ENCODE measurements at places on chromosomes 11 and 22.
A peak's percentile ranks its signal among the peaks of the same experiment; 100 is the strongest.

DNA sequence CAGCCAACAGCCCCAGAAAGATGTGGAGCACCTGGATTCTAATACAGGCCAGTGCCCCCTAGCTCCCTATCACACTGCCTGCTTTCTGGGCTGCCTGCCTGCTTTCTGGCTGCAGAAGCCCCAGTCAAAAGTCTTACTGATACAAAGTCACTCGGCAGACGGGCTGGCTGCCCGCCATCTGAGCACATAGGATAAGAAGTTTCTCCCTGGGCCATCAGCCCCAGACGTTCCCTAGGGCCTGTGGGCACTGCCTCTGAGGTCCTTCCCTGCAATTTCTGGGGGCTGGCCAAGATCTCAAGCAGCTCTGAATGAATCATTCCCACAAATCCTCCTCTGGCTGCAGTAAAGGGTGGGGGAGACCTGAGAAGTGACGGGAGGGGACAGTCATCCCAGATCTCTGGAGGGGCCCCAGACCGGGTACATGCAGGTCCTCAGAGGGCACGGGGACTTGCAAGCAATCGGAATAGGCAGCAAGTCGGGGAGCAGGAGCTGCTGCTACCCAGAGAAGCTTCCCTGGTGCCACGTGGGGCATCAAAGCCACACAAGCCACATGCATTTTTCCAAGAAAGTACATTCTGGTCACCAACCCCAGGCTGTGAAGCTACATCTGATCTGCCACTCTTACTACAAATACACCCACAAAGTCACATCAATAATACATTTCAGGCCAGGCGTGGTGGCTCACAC lies 4.7 kb downstream of the TPST2 start:
- no peak for DNase-seq

DNA sequence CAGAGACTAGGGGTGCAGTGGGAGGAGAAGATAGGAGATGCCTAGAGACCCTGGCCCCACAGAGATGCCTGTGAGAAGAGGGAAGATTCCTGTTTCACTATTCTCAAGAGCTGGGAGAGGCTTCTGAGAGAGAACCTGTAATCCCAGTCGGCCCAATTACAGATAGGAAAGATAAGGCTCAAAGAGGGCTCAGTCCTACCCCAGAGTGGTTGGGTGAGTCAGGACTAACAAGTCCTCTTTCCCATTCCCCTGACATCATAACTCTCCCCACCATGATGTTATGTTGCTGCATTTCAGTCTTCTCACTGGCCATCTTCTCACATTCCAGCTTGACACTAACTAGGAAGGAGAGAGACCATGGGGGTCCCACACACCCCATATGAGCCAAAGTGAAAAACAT lies 17.9 kb downstream of the ARHGEF12 start:
- no peak for DNase-seq

DNA sequence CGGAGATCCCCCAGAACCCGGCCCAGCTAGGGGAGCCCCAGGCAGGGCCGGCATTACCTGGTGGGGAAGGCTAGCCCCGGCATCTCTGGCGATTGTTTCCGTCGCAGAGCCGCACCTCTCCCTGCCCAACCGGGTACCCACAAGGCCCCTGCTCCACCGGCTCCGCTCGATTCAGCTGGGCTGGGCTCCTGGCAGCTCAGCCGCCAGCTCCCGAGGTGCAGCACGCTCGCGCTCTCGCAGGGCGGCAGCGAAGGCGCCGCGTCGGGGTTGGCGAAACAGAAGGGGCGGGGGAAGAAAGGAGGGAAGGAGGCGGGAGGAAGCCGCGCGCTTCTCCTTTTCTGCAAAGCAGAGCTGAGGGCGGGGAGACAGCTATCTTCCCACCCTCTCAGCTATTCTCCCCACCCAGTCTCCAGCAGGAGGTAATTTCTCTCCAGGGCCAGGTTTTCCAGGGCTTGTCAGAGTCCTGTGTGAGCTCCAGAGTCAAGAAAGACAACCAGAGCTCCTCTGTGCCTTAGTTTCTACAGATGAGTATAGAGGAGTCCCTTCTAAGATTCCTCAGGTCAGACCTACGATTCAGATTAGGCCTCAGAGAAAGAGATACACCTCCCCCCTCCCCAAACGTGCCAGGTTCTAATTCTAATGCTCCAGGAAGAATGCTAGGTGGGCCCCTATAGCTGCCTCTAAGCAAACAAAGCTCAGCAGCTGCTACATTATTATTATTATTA lies 62.0 kb downstream of the PAK1 start:
- peak; percentile 39 for DNase-seq

DNA sequence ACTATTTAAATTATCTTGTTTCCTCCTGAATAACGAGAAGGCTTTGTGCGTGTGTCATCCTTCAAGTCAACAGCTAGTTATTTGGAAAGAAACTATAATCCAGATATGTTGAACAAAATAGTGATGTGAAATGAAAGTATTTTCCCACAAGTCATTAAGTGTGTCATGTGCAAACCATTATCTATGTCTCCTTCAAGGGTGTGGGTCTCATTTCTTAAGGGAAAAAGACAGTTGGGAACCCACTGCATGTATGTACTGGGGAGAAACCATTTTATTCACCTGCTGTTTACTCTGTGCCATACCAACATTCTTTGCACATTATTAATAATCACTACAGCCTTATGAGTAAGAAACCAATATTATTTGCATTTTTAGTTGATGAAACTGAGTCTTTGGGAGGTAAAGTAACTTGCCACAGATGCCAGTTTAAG lies 145.3 kb upstream of the CTSC start:
- DNase-seq: no peak

GRCh38 chr11:65329944-65330403 lies 3.7 kb upstream of the DPF2 start:
- DNase-seq: peak; percentile 83

- no peak for DNase-seq
Measured at GRCh38 chr11:44120169-44120568, 24.7 kb downstream of the EXT2 start.

DNA sequence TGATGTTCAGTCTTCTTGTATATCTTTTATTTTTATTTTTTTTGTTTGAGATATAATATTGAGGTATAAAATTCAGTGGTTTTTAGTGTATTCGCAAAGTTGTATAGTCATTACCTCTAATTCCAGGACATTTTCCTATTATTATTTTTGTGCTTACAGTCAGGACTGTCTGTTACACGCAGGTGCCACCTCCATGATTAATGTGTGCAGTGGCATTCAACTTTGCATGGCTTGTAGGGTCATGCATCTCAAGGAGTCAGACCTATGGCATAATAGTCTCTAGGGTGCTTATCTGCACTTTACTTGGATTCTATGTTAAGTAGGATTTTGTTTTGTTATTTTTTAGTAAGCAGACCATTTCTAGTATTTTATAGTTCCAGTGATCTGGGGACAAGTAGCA lies 1.0 kb downstream of the CTR9 start:
- no peak for DNase-seq

- DNase-seq: no peak
Measured at GRCh38 chr11:14380947-14381561, 22.1 kb upstream of the RRAS2 start.

GRCh38 chr11:69208190-69209037 lies 52.7 kb downstream of the SMIM38 start:
- no peak for DNase-seq

- no peak for DNase-seq
Measured at GRCh38 chr11:105108247-105108646, 31.3 kb downstream of the CARD18 start.

DNA sequence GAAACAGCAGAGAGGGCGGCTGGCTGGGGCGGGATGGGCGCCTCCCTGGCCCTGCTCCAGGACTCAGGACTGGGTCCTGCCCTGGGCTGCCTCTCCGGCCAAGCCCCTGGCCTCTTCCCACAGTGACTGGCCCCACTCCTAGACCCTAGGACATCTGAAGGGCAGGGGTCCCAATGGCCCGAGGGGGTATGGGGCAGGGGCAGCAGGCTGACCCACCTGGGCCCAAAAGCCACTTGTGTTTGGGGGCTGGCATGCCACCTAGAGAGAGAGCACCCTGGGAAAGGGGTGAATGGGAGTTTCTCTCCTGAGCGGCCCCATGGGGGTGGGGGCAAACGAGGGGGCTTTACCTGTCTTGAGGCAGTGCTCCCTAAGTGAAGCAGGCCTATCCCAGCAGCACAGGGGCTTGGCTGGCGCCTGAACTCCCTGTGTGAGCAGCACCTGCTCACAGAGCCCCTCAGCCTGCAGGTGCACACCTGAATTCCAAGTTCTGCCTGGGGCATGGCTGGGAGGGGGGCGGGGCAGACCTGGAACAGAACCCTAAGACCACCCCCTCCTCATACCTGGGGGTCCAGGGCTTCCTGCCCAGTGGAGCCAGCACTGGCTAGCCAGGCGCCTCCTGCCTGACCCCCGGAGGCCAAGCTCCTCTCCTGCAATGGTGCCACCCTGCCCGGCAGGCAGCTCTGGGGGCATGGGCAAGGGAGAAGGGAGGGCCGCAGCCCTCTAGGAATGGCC lies 16.9 kb downstream of the DUSP8 start:
- no peak for DNase-seq

GRCh38 chr11:111297696-111298095 lies 650 bp upstream of the POU2AF3 start:
- no peak for DNase-seq

- DNase-seq: no peak
Measured at GRCh38 chr11:61757213-61757862, 4.9 kb downstream of the MYRF start.

DNA sequence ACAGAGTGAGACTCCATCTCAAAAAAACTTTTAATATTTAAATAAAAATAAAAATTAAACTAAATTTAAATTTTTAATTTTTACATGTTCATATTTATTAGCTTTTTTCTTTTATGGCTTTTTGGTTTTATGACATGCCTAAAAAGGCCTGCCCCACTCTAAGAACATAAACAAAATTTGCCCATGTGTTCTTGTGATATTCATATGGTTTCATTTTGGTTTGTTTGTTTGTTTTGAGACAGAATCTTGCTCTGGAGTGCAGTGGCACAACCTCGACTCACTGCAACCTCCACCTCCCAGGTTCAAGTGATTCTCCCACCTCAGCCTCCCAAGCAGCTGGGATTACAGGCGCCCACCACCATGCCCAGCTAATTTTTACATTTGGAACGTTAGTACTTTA lies 27.7 kb downstream of the SUSD2 start:
- DNase-seq: no peak

DNA sequence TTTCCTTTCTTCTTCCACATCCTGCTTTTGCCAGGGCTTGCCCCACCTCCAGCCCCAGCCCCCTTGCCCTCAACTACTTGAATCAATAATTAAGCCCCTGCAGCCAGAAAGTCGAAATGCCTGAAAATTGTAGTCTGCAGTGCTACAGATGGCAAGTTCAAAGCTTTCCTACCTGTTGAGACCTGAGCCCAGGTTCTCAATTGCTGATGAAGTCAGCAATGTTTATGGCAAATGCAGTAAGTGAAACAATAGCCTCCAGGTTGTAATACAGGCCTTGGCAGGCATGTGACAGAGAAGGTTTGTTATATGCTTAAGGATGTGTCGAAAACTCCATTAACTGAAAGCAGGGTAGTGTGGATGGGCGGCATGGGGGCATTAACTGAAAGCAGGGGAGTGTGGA lies 181.1 kb upstream of the SESN3 start:
- no peak for DNase-seq

DNA sequence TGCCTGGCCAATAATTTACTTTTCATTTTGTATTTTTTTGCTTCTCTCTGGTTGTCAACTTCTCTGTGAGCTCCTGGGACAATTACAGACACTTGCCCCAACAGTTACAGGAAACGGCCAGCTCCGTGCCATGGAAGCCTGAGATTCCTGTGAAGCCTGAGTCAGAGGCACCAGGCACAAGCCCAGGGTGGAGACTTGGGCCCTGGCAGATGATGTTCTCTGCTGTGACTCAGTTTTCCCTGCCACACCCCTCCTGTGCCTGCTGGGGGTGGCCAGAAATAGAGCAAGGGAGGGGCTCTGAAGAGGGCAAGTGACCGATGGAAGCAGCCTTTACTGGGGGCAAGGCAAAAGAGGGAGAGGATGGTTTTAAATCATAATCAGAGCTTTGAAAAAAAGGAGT lies 4.9 kb downstream of the ATP5MGL start:
- DNase-seq: no peak

- DNase-seq: no peak
Measured at GRCh38 chr11:92628401-92629292, 340.8 kb upstream of the MTNR1B start.

DNA sequence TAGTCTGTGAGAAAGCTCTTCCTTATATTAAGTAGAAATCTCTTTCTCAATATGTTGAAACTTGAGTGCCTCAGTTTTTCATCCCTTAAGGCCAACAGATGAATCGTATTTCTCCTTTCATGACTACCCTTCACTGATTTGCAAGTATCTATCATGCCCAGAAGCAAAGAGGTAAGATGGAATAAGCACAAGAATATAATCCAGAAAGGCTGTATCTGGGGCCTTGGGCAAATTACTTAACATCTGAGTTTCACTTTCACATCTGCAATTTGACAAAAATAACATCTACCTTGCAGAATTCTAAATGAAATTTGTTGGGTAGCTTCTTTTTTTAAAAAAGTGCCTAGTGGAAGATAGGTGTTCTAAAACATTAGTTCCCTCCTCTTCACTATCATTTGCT lies 552.4 kb upstream of the ANO5 start:
- no peak for DNase-seq

DNA sequence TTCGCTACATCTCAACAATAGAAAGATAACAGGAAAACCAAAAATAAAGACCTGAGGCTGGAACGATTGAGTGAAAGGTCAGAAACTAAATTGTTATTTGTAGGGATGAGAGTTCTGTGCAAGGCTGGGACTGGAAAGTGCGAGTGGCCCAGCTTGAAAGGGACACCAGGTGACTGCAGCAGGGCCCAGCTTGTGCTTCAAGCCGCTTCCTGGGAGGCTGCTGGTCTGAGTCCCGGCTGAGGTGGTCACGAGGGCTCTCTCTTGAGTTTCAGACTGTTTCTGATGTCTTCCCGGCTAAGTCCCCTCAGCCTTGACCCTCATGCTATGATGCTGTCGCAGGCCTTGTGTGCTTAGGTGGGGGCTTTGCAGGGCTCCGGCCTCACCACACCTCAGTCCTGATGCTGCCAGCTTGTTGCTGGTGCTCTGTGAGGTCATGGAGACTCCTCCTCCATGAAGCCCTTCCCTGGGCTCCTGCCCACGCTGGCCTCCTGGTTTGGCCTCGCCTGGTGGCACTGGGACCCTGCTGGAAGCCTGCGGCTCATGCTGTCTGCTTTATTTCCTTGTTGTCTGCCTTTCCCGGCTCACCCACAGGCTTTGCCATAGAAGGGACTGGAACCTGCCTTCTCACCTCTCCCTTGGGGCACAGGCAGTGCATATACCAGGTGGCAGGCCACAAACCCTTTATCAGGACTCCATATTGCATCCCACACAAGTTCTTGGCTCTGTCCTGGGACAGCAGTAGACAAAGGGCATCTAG lies 4.0 kb downstream of the BANF1 start:
- DNase-seq: no peak

GRCh38 chr11:74784234-74784633 lies 35.6 kb downstream of the RNF169 start:
- DNase-seq: no peak

- DNase-seq: no peak
Measured at GRCh38 chr11:27717801-27718229, 17.6 kb upstream of the BDNF start.

DNA sequence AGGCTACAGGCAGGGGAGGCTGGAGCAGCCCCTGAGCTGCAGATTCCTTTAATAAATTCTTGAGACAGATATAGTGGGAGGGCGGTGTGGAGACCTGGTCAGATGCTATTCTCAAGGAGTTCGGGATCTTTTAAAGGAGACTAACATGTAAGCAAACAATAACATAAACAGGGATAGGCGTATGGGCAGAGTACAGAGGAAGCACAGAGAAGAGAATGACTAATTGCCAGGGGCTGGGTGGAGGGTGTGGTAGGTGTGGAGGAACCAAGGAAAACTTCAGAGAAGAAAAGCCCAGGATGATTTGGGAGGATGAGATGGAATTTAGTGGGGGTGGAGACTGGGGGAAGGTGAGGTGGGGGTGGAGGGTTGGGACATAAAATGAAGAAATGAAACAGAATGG lies 9.7 kb upstream of the HEPHL1 start:
- DNase-seq: no peak
